ENCODE measurements at places on chromosomes 3 and 15. TPM values are rescaled to one million over a fixed set of nuclear protein-coding genes. Genes with fewer than 3 reads are reported as not detected.
A peak's percentile ranks its signal among the peaks of the same experiment; 100 is the strongest.

The FNDC3B gene
- 16.3 TPM for total RNA-seq

- H3K4me1 ChIP-seq = peaks cover 26% of the 10 kb centered on the region
- DNase-seq = no peak
Observed at GRCh38 chr3:138578141-138578540, 15.9 kb downstream of the CEP70 start.

- H3K36me3 ChIP-seq = no peaks in the 10 kb centered on the region
- H3K4me1 ChIP-seq = no peaks in the 10 kb centered on the region
- H3K27ac ChIP-seq = no peak overlapping the region
- H3K4me3 ChIP-seq = no peak overlapping the region
Observed at GRCh38 chr3:73576999-73577461, 47.7 kb downstream of the PDZRN3 start.

DNA sequence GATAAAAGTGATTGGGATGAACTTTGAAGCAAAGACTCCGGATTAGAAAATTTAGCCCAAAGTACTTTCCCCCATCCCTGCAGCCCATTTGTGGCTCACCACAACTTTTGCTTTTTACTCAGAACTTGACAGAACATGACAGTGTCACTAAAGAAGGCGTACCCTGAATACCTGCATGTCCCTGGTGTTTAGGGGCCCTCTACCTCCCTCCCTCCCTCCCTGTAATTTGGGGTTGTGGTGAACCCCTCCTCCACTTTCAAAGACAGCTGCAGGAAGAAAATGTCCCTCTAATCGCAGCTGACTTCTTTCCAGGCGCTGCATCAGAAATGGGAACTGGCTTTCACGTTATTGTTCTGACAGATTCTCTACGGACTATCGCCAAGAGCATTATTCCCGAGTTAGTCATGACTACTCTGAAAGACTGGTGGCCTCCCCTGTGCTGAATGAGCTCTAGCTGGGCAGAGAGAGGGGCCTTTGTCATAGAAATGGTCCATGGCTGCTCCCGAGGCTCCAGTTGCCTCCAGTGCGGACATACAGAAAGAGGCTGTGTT lies 93.2 kb upstream of the ARHGEF3 start:
- no peak overlapping the region for H3K27ac ChIP-seq
- peaks cover 47% of the 10 kb centered on the region for H3K4me1 ChIP-seq
- no peak overlapping the region for H3K4me3 ChIP-seq
- DNase-seq = no peak
- no peaks in the 10 kb centered on the region for H3K27me3 ChIP-seq

The CCDC54 gene
- not detected for total RNA-seq

DNA sequence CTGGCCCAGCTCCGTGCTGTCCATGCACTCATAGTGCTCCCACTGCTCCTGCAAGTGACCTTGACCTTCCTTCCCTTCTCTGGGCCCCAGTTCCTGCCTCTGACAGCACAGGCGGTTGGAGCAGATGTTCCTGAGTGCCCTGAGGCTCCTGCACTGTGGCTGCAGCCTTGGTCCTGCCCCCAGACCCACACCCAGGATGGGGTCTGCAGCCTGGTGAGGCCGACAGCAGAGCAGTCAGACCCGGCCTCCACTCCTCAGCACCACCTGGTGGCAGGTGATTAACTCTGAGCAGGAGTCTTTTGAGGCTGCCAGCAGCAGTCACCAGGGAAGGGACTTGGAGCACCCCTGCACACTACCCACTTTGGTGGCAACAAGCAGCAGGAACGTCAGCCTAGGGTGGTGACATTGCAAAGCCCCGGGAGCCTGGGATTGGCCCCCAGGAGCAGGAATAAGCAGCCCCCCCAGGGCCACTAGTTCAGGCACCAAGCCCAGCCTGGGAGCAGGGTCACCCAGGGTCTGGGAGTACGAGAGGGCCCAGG lies 64.6 kb downstream of the CYP11A1 start:
- H3K4me1 ChIP-seq = peaks cover 7% of the 10 kb centered on the region
- no peaks in the 10 kb centered on the region for H3K36me3 ChIP-seq
- peak; percentile 66 for DNase-seq
- no peak overlapping the region for H3K4me3 ChIP-seq
- no peak overlapping the region for H3K27ac ChIP-seq

The ACVR2B gene
- total RNA-seq = 7.6 TPM

GRCh38 chr3:127413871-127414270 lies 126.0 kb upstream of the PRR20G start:
- no peak for DNase-seq
- H3K27me3 ChIP-seq = peaks cover 32% of the 10 kb centered on the region
- no peaks in the 10 kb centered on the region for H3K4me1 ChIP-seq
- H3K36me3 ChIP-seq = no peaks in the 10 kb centered on the region
- no peak overlapping the region for H3K4me3 ChIP-seq

- no peak overlapping the region for H3K27ac ChIP-seq
- DNase-seq = no peak
- H3K36me3 ChIP-seq = no peaks in the 10 kb centered on the region
- no peak overlapping the region for H3K4me3 ChIP-seq
- H3K27me3 ChIP-seq = peaks cover 3% of the 10 kb centered on the region
- peaks cover 9% of the 10 kb centered on the region for H3K4me1 ChIP-seq
Observed at GRCh38 chr3:30754426-30754825, 140.0 kb downstream of the GADL1 start.

GRCh38 chr3:119601154-119601553 lies 3.5 kb downstream of the PLA1A start:
- H3K4me3 ChIP-seq = no peak overlapping the region
- peaks cover 2% of the 10 kb centered on the region for H3K27me3 ChIP-seq
- H3K36me3 ChIP-seq = no peaks in the 10 kb centered on the region
- H3K4me1 ChIP-seq = peaks cover 34% of the 10 kb centered on the region
- no peak for DNase-seq

DNA sequence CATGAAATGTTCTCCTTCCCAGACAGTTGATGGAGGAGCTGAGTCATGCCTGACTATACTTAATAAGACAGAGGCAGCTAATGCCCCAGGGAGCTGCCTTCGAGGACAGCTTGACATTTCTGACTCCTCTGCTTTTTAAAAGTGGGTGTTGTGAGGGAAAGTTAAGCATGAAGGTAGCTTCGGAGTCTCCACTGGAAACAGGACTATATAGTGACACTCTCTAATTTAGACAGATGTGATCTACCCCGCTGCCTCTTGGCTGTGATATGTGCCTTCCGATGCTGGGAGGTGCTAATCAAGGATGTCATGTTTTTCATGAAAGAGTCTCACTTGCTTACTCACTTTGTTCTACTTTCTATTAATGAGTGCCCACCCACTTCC lies 72.7 kb downstream of the IL1RAP start:
- peak overlapping the region; percentile 76 for H3K27ac ChIP-seq
- H3K4me3 ChIP-seq = peak overlapping the region; percentile 44
- H3K36me3 ChIP-seq = peaks cover 11% of the 10 kb centered on the region

DNA sequence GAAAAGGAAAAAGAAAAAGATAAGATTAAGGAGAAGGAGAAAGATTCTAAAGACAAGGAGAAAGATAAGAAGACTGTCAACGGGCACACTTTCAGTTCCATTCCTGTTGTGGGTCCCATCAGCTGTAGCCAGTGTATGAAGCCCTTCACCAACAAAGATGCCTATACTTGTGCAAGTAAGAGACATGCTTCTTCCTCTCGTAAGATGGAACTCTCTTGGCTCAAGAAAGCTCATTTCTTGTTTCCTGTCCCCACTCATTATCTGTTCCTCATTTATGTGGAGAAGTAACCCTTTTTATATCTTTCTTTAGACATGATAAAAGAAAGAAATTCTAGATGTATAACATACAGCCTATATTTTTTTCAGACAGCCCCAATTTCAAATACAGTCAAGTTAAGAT lies 101.4 kb downstream of the KLHL25 start:
- H3K36me3 ChIP-seq = peaks cover 39% of the 10 kb centered on the region
- DNase-seq = no peak
- peaks cover 49% of the 10 kb centered on the region for H3K4me1 ChIP-seq
- no peaks in the 10 kb centered on the region for H3K27me3 ChIP-seq
- H3K27ac ChIP-seq = peak overlapping the region; percentile 82
- peak overlapping the region; percentile 97 for H3K4me3 ChIP-seq

The CALML4 gene
- total RNA-seq = 10.3 TPM

- no peaks in the 10 kb centered on the region for H3K36me3 ChIP-seq
- peaks cover 13% of the 10 kb centered on the region for H3K27me3 ChIP-seq
- no peak for DNase-seq
Observed at GRCh38 chr3:150319900-150320299, 88.2 kb upstream of the TSC22D2 start.

DNA sequence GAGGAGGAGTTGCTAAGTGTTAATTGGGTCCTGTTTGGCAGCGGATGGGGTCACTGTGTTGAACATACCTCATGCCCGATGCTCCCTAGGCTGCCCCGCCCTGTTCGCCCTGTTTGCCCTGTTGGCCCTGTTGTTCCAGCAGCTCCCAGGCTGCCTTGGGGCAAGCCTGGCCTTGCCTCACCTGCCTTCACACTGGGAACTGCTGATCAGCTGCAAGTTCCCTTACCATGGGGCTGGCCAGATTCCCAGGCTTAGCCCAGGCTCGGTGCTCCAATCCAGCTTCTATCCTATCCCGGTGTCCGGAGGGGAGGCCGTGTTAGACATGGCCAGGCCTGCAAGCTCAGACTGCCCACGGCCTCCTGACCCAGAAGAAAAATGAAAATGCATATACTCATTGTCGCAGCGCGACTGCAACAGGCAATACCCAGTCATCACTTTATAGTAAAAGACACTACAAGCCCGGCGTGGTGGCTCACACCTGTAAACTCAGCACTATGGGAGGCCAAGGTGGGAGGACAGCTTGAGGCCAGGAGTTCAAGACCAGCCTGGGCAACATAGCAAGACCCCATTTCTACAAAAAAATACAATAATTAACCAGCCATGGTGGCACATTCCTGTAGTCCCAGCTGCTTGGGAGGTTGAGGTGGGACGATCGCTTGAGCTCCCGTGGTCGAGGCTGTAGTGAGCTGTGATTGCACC lies 42.9 kb upstream of the ZNF710 start:
- no peak for DNase-seq
- H3K36me3 ChIP-seq = no peaks in the 10 kb centered on the region
- no peak overlapping the region for H3K27ac ChIP-seq
- H3K27me3 ChIP-seq = peaks cover 14% of the 10 kb centered on the region
- H3K4me3 ChIP-seq = no peak overlapping the region
- H3K4me1 ChIP-seq = no peaks in the 10 kb centered on the region

The PLCH1 gene
- 3.8 TPM for total RNA-seq

The PPP1R14D gene
- not detected for total RNA-seq

- H3K36me3 ChIP-seq = no peaks in the 10 kb centered on the region
- H3K4me3 ChIP-seq = no peak overlapping the region
- DNase-seq = no peak
- peaks cover 8% of the 10 kb centered on the region for H3K27me3 ChIP-seq
- no peak overlapping the region for H3K27ac ChIP-seq
Observed at GRCh38 chr15:70833861-70834765, 19.8 kb downstream of the LARP6 start.

- H3K27me3 ChIP-seq = no peaks in the 10 kb centered on the region
- peak overlapping the region; percentile 81 for H3K27ac ChIP-seq
- peak overlapping the region; percentile 61 for H3K4me3 ChIP-seq
- DNase-seq = no peak
Observed at GRCh38 chr3:177538750-177539730, 341.8 kb upstream of the TBL1XR1 start.

DNA sequence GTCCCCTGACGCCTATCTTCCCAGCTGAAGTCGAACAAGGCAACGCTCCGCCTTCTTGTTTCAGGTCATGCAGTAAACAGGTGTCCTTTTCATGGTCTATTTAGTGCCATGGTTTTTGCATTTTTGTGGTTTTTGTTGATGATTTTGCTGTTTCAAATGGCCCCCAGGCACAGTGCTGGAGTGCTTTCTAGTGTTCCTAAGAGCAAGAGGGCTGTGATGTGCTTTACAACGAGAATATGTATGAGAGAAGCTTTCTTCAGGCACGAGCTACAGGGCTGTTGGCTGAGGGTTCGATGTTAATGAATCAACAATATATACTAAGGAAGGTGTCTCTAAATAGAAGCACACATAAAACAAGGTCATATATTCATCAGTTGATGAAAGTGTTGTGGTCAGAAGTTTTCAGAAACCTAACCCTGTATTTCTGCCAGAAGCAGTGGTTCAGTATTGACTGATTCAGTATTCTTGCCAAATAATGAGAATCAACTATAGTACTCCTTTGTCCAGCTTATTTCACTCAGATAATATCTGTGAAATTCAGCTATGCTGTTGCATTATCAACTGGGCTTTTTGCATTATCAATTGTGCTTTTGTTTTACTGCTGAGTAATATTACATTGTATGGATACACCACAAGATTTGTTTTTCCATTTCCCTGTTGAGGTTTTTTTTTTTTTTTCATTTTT lies 18.5 kb downstream of the LIMD1 start:
- peaks cover 25% of the 10 kb centered on the region for H3K4me1 ChIP-seq
- H3K4me3 ChIP-seq = no peak overlapping the region
- peaks cover 18% of the 10 kb centered on the region for H3K36me3 ChIP-seq
- no peak for DNase-seq
- H3K27me3 ChIP-seq = no peaks in the 10 kb centered on the region

The CLDN1 gene
- not detected for total RNA-seq

The STAC gene
- not detected for total RNA-seq
